ENCODE measurements at places on chromosomes 5 and 9.

DNA sequence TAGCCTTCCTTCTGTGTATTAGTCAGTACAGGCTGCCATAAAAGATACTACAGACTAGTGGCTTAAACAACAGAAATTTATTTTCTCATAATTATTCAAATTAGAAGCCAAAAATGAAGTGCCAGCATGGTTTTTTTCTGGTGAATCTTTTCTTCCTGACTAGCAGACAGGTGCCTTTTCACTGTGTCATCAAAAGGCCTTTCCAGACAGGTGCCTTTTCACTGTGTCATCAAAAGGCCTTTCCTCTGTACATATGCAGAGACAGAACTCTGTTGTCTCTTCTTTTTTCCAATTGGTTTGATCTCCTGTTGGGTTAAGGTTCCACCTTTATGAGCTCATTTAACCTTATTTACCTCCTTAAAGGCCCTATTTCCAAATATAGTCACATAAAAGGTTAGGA is 599.9 kb downstream of the ISL1 start:
- no peak for DNase-seq

DNA sequence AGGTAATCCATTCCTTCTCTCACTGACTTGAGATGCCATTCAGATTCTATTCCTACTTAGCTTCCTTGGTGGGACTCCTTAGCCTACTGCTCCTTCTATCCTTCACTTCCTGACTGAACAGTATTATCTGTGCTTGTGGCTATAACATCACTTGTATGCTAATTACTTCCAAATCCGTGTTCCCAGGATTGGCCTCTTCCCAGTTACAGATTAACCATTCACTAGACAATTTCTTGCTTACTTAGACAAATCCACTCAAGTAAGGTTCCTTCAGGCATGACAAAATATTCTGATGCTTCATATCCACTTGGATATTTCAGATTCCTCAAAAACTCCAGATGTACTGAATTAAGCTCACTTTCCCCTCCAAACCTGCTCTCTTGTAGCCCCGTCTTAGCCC is 18.3 kb downstream of the LIFR start:
- DNase-seq, result no peak

GRCh38 chr5:91408710-91409109 is 25.6 kb upstream of the ARRDC3 start:
- no peak for DNase-seq

DNA sequence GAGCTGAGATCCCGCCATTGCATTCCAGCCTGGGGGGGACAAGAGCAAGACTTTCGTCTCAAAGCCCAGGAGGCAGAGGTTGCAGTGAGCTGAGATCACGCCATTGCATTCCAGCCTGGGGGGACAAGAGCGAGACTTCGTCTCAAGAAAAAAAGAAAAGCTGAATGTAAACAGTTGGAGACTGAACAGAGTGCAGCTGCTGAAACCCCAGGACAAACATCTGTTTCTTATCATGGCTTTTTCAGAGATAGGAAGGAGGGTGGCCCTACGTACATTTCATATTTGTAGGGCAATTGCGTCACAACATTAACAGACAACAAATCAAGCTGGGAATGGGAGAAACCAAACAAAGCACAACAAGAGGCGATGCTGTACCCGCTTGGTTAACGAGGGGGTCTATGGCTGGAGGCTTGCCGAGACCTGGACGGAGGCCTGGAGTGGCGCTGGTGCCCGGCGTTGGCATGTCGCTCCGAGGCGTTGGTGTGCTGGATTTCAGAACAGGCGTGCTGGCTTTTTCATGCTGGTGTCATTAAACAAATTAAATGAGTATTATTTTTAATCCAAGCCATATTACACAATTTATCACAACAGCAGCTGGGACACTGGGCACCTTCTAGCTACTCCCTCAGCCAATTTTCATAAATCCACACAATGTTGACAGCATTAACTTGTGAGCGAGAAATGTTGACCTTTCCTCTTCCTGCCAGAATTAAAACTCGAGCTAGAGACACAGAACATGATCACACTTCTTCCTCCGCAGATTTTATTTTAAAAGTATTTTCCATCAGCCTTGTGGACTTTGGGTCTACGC is 76.1 kb downstream of the TLE1 start:
- DNase-seq, result no peak

DNA sequence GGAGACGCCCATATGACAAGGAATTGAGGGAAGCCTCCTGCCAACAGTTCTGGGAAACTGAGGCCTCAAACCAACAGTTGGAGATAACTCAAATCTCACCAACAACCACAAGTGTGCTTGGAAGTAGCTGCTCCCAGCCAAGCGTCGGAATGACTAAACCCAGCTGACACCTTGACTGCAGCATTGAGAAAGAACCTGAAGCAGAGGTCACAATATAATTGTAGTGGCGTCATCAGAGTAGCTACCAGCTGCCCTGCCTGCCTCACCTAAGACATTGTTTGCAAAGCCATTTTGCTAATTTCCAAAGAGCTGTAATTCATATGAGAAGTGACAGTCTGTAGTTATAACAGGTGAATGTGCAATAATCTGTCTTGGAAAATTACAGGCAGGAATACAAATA is 40.8 kb upstream of the ANKRD31 start:
- no peak for DNase-seq

DNA sequence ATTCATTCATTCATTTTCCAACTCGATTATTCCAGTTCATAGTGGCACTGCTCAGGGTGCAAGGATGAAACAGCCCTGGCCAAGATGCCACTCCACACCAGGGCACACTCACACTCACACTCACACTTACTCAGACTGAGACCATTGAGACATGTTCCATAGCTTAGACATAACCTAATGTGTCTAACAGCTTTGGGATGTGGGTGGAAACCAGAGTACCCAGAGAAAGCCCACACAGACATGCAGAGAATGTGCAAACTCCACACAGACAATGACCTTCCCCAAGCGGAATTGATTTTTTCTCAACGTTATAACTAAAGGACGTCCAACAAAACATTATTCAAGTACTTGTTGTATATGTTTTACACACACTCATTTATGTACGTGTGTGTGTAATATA is 1363.5 kb downstream of the EFNA5 start:
- no peak for DNase-seq

GRCh38 chr9:34994900-34995669 is 5.5 kb downstream of the DNAJB5 start:
- DNase-seq, result peak; percentile 47

GRCh38 chr5:181151146-181151545 is 3.8 kb downstream of the OR2V2 start:
- no peak for DNase-seq

- no peak for DNase-seq
Measured at GRCh38 chr9:131611586-131612315, 66.4 kb downstream of the PRRT1B start.

DNA sequence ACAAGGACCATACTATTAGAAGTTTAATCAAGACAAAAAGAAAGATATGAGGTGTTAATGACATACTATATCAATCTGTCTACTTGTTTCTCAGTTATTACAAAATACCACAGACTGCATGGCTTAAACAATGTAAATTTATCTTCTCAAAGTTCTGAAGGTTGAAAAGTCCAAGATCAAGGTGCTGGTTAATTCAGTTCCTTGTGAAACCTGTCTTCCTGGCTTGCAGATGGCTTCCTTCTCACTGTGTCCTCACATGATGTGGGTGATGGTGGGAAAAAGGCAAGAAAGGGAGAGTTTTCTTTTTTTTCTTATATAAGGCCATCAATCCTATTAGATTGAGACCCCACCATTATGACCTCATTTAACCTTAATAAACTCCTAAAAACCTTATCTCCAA is 15.6 kb upstream of the SPINK14 start:
- DNase-seq, result no peak

DNA sequence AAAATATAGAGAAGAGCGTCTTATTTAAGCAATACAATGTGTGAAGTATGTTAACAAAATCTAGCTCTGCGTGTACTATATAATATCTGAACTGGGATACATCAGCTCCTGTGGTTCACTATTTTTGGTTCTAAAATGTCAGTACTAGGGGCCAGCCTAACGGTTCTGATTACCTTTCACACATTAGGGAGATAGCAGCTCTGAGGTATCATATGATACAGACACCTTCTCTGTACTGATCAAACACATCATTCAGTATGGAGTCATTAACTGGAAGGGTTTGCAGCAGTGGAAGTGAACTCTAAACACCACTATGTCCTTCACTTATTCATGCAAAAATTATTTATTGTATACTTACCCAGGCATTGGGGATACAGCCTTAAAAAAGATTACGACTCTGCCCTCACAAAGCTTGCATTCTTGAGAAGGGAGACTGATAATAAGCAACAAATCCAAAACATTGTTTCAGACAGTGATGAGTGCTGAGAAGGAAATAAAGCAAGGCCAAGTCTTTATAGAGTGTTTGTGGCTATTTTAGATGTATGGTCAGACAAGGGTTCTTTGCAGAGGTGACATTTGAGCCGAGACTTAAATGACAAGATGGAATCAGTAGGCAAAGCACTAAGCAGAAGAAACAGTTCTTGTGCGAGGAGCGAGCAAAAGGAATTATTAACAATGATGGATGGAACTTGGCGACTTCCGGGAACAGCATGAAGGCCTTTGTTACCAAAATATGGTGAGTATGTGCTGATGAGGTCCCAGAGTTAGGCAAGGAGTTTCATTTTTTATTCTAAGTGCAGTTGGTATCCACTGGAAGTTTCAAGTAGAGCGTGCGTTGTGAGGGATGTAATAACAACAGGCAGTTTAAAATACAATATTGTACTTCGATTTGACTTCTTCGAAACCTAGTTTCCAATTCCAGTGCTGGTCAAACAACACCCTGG is 1.8 kb upstream of the LNPEP start:
- no peak for DNase-seq

DNA sequence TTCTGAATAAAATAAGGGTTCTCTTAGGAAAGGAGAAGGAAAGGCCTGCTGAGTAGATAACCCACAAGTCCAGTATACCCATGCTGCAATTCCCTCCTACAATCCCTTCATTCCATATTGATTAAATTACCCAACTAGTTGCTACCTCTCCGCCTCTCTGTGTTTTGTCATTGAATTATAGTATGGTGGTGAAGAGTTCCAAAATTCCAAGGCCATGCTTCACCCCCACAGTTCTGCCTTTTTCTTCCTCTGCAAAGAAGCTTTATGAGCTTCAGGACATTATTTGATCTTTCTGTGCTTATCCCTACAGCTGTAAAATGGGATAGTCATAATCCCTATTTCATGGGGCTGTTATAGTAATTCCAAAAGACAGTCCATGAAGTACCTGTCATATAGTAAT is 215.6 kb downstream of the ACTL7B start:
- no peak for DNase-seq

DNA sequence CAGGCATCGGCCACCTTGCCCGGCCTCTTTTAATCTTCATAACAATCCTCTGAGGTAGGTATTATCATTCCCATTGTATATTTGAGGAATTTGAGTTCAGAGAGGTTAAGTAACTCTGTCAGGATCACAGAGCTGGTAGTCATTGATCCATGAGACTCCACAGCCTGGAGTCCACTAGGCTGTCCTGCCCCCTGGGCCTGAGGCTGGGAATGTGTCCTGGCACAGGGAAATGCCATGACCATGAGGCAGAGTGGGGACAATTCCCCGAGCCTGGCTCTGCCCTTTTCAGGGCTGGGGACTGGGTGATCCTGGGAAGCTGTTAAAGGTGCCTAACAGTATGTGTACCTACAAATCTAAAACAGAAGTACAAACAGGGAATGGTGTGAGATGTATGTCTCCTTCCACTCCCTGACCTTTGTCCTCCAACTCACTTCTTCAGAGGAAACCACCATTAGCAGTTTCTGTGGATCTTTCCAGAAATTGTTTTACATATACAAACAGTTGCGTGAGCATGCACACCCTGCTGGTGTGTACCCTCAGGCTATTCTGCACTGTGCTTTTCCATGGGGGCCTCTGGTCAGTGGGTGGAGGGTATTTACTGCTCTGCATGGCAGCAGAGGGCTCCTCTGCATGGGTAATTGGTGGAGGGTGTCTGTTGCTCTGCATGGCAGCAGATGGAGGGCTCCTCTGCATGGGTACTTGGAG is 53.8 kb downstream of the NDST1 start:
- no peak for DNase-seq

DNA sequence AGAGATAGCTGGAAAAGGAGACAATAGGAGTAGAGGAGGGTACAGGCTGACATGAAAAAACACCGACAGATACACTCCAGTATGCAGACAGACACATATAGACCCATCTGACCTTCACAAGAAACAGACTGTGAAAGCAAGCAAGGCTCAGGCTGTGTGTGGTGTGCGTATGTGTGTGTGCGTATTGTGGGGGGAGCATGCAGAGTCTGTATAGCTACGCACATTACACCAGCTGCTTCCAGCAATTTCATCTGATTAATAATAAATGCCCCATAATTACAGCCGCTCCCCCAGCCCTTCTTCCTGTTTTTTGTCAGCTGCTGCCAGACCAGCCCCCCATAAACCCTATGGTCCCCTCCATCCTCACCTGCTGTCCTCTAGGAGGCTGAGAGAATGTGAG is 6.7 kb downstream of the CNTFR start:
- no peak for DNase-seq

DNA sequence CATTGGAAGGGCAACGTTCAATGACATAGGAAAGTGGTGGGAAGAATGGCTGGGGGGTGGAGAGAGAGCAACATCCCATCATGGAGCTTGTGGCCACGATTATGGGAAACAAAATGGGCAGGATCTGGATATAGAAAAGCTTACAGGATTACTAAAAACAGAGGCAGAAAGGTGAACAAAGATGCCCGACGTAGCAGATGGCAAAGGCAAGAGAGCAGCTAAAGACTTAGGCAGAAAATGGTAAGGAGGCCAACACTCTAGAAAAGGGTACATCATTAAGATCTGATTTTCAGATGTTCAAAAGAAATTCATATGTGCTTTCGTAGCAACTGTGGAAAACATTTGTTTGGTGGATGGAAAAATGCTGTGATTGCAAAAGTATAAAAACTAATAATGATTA is 102.5 kb downstream of the OTULIN start:
- DNase-seq, result no peak

- no peak for DNase-seq
Measured at GRCh38 chr5:169875091-169875728, 105.1 kb downstream of the INSYN2B start.

DNA sequence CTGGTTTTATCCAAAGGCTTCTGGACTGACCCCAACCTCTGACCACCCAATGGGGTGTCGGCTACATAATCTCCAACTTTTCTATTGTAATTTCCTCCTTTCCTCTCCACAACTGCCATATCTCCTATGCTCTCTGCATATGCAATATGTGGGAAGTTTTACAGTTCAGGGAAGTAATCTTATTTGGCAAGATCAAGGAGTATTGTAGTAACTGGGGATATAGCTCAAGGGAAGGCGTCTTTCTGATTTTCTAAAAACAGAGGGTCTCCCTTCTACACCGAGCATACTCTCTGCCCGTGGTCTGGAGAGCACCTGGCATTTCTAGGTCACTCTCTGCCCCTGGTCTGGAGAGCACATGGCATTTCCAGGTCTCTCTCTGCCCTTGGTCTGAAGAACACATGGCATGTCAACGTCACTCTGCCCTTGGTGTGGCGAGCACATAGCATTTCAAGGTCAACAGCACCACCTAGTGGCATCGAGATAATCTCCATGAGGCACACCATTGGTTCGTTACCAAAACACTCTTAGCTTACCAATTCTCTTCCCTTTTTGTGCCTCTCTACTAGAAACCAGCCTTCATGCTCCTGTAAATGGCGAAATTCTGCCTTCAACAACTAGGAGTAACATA is 616.4 kb upstream of the NUDT12 start:
- no peak for DNase-seq

All from DMS 273 treated with DMSO at 0.1 percent for 48 hours (cell line).